ENCODE measurements at places on chromosomes 3 and 15. TPM values are rescaled to one million over a fixed set of nuclear protein-coding genes. Genes with fewer than 3 reads are reported as not detected.

DNA sequence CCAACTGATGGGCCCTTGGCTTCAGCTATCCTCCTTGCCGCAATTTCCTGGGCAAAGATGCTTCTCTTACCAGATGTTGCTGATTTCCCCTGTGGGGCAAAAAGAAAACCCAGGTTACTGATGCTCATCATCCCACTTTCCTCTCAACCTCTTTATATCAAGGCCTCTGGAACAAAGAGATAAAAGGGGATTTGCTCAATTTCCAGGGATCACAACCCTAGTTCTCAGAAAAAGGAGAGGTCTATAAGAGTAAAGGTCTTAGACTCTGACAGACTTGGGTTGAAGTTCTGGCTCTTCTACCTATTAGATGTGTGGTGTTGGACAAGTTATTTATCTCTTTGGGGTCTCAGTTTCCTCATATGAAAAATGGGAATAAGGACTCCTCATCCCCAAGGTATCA is 8.5 kb downstream of the RPAP1 start:
- no peak for DNase-seq

DNA sequence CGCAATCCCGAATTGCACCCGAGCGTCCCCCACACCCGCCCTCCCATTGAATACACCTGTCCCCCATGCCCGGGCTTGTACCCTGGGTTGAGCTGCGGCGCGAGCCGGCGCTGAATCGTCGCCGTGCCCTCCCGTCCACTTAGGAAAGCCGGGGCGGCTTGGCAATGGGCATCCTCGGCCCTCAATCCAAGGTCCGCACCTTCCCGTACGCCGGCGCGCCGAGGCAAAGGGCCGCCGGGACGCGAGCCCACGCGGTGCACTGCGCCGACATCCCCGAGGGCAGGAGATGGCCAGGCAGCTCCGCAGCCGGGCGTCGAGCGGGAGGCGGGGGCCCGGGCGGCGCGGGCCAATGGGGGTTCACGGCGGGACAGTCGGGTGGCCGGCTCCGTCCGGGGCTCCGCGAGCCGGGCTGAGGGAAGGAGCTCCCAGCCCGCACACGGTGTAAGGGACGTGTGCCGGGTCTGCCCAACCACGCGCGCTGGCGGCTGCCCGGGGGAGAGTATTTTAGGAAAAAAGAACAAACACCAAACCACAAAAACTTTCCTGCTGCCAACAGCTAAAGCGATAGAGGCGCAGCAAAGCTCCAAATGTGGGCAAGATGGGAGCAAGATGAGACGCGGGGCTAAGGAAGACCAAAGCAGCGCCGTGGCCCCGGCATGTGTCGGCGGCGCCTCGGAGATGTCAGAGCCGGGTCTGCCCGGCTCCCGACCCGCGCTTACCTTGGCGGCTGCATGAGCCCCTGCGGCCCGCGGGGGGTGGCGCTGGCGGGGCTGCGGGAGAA is 621 bp downstream of the RGMA start:
- DNase-seq = no peak

- DNase-seq = no peak
Measured at GRCh38 chr3:188789251-188789650, 382.5 kb upstream of the TPRG1 start.

Gene CHRD
- not detected for total RNA-seq
